ENCODE measurements at places on chromosomes 5 and 9.
A peak's percentile ranks its signal among the peaks of the same experiment; 100 is the strongest.

- peak; percentile 90 for DNase-seq
Observed at GRCh38 chr9:131046581-131047202, 37.7 kb downstream of the LAMC3 start.

GRCh38 chr5:133130387-133131118 is 78.7 kb downstream of the HSPA4 start:
- peak; percentile 28 for DNase-seq

DNA sequence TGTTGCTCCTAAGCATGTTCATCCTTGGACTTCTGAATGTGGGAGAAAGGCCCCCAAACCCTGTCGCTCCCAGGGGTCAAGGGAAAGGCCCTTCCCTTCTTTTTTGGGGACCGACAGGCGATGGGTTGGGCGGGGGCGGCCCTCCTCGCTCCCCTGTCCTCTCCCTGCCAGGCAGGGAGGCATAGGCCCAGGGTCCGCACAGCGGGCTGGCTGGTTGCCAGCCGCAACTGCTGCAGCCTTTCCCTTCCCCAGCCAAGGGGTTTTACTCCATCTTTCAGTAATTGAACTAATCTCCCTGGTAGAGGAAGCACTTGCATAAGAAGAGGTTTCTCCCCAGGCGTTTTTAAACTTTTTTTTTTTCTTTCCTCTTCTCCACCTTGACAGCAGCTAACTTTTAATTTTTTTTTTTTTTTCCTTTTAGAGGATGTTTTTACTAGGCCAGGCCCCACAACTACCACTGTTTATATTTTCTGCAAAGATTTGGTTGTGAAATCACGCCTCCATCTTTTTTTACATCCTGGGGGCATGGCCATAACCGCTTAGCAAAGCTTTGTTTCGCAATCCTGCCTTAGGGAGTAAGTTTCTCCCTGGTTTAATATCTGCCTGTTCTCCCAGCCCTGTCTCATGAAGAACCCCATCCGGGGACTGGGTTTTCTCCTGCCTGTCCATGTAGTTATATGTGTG is 216.9 kb upstream of the ZNF608 start:
- DNase-seq: no peak

DNA sequence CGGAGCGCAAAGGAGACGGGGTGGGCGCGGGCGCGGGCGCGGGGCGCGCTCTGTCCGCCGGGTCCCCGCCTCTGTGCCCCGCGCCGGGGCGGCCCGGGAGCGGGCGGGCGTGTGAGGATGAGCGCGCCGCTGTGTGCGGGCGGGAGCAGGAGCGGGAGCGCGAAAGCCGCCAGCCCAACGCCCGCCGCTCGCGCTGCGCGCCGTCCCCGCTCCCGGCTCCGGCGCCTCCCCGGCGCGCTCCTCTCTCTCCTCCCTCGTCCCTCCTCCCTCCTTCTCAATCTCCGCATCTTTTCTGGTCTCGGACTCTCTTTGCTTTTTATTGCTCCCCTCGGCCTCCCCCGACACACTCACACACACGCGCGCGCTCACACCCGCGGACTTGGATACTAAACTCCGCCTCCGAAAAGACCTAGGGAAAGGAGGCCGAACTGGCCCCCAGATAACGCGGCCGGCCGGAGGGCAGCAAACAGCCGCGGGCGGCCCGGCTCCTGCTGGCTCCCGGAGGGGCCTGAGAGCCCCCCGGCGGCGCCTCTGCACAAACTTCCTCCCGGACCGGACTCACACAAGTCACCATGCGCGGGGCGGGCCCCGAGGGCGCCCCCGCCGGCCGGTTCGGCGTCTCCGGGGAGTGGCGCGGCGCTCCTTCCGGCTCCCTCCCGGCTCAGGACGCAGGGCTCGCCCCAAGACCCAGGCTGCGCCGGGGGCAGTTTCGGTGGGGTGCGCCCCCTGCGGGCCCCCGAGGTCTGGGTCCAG is at the start of gene FIBCD1:
TSS of gene FIBCD1 (minus strand) at position 596 of the 753 bp plus-strand sequence. CDS start 640 bp downstream, outside the sequence.
- peak; percentile 66 for DNase-seq

- no peak for DNase-seq
Observed at GRCh38 chr5:150017226-150018005, 16.9 kb downstream of the HMGXB3 start.

DNA sequence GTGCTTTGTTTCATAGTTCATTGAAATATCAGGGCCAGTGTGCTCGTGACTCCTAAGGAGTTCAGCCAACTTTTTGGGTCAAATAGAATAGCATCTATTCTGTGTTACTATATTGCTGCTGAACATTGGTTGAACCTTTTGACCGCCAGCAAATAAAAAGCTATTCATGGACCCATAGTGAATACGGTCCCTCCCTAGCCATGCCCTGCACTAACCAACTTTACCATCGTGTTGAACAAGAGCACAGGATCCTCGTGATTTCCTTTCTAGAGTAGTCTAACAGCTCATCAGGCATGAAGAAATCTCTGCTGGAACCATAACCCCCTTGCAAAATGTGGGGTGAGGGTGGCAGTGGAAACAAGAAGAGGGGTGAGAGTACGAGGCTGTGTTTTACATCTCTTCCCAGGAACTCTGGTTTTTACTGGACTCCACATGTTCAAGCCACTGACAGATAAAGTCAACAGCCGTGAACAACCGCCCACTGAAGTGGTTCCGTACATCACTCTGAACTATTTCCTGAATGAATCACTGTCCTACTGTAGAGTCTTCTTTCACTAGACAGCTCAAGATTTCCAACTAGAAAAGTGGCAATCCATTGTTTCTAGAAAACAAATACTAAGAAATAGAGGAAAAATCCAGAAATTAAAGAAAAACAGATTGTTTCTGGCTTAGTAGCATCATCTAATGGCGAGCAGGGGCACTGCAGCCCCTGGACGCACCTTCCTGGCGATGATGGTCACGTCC is 70.1 kb upstream of the SPATA31E1 start:
- DNase-seq: peak; percentile 53

GRCh38 chr5:15487228-15487627 is 12.8 kb upstream of the FBXL7 start:
- no peak for DNase-seq

DNA sequence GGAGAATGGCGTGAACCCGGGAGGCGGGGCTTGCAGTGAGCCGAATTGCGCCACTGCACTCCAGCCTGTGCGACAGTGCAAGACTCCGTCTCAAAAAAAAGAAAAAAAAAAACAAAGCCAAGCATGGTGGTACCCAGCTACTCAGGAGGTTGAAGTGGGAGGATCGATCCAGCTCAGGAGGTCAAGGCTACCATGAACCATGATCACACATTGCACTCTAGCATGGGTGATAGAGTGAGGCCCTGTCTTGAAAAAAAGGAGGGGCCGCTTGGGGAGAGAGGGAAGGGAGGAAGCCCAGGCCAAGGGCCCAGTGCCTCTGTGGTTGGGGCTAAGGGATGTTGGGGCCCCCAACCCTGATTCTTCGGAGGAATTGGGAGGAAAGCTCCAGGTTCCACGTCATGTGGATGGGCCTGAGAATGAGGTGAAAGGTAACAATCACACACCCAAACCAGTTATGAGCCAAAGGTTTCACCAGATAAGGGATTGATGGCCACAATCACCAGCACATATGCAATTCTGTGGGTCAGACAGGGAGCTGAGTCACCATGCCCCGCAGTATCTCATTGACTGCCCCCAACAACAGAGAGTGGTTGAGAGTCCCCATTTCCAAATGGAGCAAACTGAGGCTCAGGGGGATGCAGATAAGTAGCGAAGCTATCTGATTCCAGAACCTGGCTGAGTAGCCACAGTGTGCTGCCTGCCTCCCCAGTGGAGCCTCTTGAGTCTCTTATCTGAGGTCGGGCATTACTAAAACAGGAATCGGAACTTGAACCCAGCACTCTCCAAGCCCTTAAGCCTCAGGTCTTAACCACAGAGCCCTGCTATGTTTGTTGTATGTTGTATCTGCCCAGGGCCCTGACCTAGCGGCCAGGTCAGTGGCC is 20.5 kb downstream of the SWI5 start:
- no peak for DNase-seq

DNA sequence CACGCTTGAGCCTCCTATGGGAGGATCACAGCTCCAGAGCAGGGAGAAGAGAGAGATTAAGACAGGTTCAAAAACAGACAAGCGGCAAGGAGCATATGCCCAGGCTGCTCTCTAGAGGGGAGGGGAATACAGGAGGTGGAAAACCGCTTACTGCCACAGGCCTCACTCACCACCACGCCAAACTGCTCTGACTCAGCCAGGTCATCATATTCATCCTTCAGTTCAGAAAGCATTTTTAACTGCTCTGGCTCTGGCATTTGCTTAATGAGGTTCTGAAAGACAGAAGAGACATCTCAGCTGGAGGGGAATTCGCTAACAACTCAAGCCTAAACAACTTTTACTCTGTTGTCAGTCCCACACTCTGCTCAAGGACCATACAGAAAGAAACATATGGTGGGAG is 40.1 kb downstream of the PCDHGC5 start:
- no peak for DNase-seq

DNA sequence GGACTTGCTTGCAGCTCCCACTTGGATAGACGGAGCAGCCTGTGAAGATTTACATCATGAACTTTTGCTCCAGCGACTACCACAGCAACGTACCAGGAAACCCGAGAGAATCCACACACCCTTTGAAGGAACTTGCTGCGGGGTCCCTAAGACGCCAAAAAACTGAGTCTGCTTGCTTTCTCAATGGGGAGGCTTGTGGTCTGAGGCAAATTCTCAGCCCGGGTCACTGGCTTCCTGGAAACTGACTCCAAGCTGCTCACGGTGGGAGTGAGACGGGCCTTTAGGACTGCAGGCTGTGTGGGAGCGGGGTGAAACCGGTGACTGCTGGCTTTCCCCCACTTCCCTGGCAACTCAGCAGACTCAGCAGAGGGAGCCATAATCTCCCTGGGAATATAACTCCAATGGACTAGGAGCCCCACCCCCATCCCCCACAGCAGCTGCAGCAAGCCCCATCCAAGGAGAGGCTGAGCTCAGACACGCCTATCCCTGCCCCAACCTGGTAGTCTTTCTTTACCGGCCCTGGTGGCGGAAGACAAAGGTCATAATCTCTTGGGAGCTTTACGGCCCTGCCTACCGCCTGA is 466.0 kb downstream of the CAAP1 start:
- DNase-seq: no peak

GRCh38 chr5:96927008-96927407 is 8.9 kb upstream of the LNPEP start:
- no peak for DNase-seq

DNA sequence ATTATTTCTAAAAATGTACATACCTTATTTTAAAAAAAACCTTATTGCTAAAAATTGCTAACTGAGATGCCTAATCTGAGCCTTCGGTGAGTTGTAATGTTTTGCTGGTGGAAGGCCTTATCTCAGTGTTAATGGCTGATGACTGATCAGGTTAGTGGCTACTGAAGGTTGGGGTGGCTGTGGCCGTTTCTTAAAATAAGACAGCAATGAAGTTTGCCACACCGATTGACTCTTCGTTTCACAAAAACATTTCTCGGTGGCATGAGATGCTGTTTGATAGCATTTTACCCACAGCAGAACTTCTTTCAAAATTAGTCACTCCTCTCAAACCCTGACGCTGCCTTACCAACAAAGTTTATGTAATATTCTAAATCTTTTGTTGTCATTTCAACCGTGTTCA is 14.7 kb downstream of the CENPK start:
- DNase-seq: no peak

DNA sequence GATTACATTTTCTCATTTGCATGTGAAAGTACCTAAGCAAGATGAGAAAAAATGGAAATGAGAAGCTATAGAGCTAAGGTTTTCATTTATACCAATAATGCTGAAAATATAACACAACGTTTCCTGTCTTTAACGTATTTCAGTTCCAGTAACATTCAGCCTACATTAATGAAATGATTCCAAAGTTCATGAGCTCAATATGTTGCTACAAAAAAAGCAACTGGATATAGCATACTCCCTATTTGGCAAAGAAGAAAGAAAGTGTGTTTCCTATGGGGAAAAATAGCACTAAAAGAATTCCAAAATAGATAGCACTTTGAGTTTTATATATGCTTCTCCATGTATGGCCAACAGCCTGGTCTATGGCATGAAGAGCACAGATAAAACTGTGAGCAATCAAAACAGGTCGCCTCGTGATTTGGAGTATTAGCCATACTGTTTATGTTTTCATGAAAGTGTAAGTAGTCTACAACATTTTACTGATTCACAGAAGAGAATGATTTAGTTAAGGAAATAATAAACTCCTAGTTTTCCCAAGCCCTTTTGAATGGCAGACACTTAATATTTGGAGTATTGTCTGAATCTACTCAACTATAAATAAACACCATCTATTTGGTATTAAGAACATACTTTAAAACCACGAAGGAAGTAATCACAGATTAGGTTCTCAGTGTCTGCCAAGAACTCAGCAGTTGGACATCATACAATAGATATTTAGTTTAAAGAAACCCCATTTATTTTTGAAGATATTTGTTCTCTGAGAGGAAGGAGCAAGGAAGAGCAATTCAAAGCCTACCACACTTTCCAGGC is 258.7 kb upstream of the RASA1 start:
- no peak for DNase-seq

DNA sequence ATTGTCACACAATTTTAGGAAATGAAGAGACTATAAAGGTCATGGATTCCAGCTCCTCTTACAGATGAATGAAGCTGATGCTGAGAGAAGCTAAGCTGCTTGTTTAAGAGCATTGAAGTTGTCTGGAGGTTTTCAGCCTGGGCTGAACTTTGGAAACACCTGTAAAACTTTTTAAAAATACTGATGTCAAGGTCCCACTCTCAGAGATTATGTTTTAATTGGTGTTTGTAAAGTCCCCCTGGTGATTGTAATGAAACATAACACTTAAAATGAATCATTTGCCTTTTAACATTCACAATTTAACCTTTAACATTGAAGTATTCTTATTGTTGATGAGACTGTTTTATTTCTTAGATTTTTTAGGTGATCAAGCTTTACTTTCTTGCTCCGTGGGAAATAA is 16.4 kb downstream of the RAD23B start:
- DNase-seq: no peak

GRCh38 chr9:30235564-30235963 is 2148.9 kb upstream of the ACO1 start:
- no peak for DNase-seq

GRCh38 chr5:125654392-125654791 is 768.8 kb upstream of the GRAMD2B start:
- no peak for DNase-seq

GRCh38 chr9:121658166-121658565 is 6.7 kb downstream of the DAB2IP start:
- DNase-seq: no peak

DNA sequence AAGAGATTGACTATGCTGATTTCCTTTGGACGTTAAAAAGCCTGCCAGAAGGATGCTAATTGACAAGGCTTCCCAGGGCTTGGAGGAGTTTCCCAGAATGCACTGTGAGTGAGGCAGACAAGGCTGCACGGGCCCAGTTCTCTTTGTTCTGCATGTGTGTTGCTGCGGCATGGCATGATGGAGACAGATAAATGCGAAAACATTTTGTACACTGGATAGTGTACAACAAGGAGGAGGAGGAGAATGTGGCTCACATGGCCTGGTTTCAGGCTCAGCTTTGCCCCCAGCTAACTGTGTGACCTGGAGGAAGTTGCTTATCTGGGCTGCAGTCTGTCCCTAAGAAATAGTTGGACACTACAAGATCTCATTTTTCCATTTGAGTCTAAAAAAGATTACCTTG is 135.5 kb upstream of the CPEB4 start:
- no peak for DNase-seq

- DNase-seq: no peak
Observed at GRCh38 chr5:178180141-178180863, 6.9 kb downstream of the GMCL2 start.

- DNase-seq: no peak
Observed at GRCh38 chr9:133252301-133253020, 22.5 kb downstream of the ABO start.

- DNase-seq: no peak
Observed at GRCh38 chr9:7298123-7298522, 501.5 kb downstream of the DMAC1 start.

- no peak for DNase-seq
Observed at GRCh38 chr5:122162100-122162638, 32.8 kb downstream of the ZNF474 start.

All from activated CD8-positive, alpha-beta memory T cell treated with anti-CD3 and anti-CD28 coated beads, Interleukin-2, amount 50 U/mL, for 48 hours (primary cell).